Activated CD4-positive, alpha-beta T cell treated with anti-CD3 and anti-CD28 coated beads, Interleukin-2, amount 10 ng/mL, durations not matched to agents 24 days and 14 days (primary cell): ENCODE measurements at places on chromosomes 16 and 17.

- H3K27me3 ChIP-seq: no peaks in the 10 kb centered on the region
- no peaks in the 10 kb centered on the region for H3K36me3 ChIP-seq
- H3K4me1 ChIP-seq: peaks cover 6% of the 10 kb centered on the region
These were observed 10.4 kb downstream of the ERBB2 start for GRCh38 chr17:39709998-39710964.

GRCh38 chr17:7177954-7178477 lies 1.2 kb downstream of the ASGR1 start:
- H3K27me3 ChIP-seq: peaks cover 11% of the 10 kb centered on the region
- H3K36me3 ChIP-seq: no peaks in the 10 kb centered on the region
- no peak for DNase-seq
- peaks cover 10% of the 10 kb centered on the region for H3K4me1 ChIP-seq

DNA sequence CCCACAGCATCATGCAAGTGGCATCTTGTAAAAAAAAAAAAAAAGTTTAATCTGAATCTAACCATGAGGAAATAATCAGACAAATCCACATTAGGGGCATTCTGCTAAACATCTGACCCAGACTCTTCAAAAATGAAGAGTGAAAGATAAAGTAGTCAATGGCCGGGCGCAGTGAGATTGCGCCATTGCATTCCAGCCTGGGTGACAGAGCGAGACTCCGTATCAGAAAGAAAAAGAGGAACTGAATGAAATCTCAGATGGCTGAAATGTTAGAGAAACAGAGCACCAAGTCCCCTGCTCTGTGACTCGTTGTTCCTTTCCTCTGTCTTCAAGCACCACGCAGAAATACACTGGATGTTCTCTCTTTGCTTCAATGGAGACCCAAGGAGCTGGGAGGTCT lies 12.7 kb upstream of the RNF135 start:
- H3K27me3 ChIP-seq: peaks cover 14% of the 10 kb centered on the region
- H3K36me3 ChIP-seq: no peaks in the 10 kb centered on the region
- H3K27ac ChIP-seq: no peak overlapping the region

GRCh38 chr17:21356537-21357127 lies 19.5 kb upstream of the KCNJ12 start:
- no peaks in the 10 kb centered on the region for H3K4me1 ChIP-seq
- no peak for DNase-seq
- H3K27ac ChIP-seq: no peak overlapping the region
